ENCODE measurements at places on chromosomes 2 and 18. TPM values are rescaled to one million over a fixed set of nuclear protein-coding genes. Genes with fewer than 3 reads are reported as not detected.

Gene ASB3
- 30.9 TPM for total RNA-seq

Gene RSAD2
- total RNA-seq = 1.2 TPM

Gene LYPD6
- 14.1 TPM for total RNA-seq

Gene ATP9B
- total RNA-seq = 27.4 TPM

Gene GALNT14
- 1.7 TPM for total RNA-seq

Gene CCDC178
- total RNA-seq = 2.2 TPM

Gene GALM
- 6.3 TPM for total RNA-seq

Gene SLC40A1
- 98.0 TPM for total RNA-seq

Gene TMEM37
- total RNA-seq = 0.51 TPM

Gene CDH19
- total RNA-seq = not detected

Gene CDKL4
- total RNA-seq = 0.51 TPM

Gene PCARE
- not detected for total RNA-seq

Gene CRYGD
- total RNA-seq = not detected

Gene CDH2
- total RNA-seq = 1.8 TPM

Gene TRIM43
- not detected for total RNA-seq

Gene LRATD1
- 2.4 TPM for total RNA-seq

Gene TUBB8B
- total RNA-seq = 0.14 TPM

Gene FRZB
- total RNA-seq = 0.68 TPM

Gene LTBP1
- total RNA-seq = 148 TPM

Gene ING5
- 24.8 TPM for total RNA-seq

Gene SNED1
- total RNA-seq = 23.4 TPM

Gene PXDN
- total RNA-seq = 563 TPM

Gene MC2R
- total RNA-seq = not detected

Gene PLEKHM3
- 11.3 TPM for total RNA-seq

Gene TMEM87B
- total RNA-seq = 51.1 TPM

Gene CRYGC
- total RNA-seq = not detected

Gene MC4R
- total RNA-seq = not detected

Gene ASXL3
- 0.05 TPM for total RNA-seq

Gene PAIP2B
- total RNA-seq = 1.9 TPM

Gene TCF23
- not detected for total RNA-seq

Gene ZNF513
- 8.0 TPM for total RNA-seq

Gene SPP2
- total RNA-seq = not detected

Gene SCLY
- total RNA-seq = 26.3 TPM

Gene GALNT13
- total RNA-seq = under 0.01 TPM

Gene BOK
- 99.4 TPM for total RNA-seq

Gene GAREM2
- total RNA-seq = 0.68 TPM

Gene ARHGAP28
- 4.3 TPM for total RNA-seq

Measured in dermis blood vessel endothelial cell (primary cell).